ENCODE measurements at places on chromosomes 7 and 10.

DNA sequence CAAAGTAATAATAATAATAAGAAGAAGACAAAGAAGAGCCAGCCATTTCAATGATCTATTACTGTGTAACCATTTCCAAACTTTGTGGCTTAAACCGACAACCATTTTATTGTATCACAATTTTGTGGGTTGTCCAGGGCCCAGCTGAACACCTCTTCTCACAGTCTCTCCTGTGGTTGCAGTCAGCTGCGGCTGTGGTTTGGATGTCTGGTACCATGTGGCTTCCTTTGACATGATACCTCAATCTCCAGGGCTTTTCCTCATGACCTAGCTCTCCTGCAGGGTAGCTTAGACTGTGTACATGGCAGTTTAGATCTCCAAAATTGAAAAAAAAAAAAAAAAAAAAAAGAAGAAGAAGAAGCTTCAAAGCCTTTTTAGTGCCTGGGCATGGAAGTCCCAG lies 72.6 kb upstream of the NFKB2 start:
- no peak for DNase-seq

- no peak for DNase-seq
These were observed 26.2 kb upstream of the ZNF467 start for GRCh38 chr7:149799397-149800168.

DNA sequence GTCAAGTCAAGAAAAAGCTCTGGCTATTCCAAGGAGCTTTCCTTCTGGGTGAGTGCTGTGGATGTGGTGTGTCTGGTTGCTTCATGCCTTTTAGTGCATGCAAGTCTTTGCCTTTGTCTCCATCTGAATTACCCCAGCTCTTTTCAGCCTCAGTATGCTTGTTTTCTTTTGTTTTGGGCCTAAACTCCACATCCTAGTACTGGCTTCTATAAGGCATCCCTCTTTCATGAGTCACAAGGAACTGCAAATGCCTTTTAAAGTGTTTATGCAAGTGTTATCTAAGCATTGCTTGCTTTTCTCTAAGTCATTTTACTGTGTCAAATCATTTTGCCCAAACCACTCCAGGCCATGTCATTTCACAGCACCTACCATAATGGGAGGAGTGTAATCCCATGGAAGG lies 132.1 kb downstream of the PLCE1 start:
- no peak for DNase-seq

- DNase-seq = no peak
These were observed 448.2 kb upstream of the AUTS2 start for GRCh38 chr7:69149804-69150782.

DNA sequence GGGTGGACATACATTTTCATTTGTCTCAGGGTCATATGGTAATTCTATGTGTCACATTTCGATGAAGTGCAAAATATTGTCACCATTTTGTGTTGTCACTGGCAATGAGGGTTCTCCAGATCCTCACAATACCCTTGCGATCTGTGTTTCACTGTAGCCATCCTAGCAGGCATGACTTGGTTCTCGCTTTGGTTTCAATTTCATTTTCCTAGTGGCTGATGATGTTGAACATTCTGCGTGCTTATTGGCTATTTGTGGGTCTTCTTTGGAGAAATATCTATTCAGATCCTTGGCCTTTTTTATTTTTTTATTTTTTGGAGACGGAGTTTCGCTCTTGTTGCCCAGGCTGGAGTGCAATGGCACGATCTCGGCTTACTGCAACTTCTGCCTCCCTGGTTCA lies 24.8 kb upstream of the MNX1 start:
- DNase-seq = no peak

GRCh38 chr10:128568990-128569945 lies 443.0 kb upstream of the MKI67 start:
- no peak for DNase-seq

DNA sequence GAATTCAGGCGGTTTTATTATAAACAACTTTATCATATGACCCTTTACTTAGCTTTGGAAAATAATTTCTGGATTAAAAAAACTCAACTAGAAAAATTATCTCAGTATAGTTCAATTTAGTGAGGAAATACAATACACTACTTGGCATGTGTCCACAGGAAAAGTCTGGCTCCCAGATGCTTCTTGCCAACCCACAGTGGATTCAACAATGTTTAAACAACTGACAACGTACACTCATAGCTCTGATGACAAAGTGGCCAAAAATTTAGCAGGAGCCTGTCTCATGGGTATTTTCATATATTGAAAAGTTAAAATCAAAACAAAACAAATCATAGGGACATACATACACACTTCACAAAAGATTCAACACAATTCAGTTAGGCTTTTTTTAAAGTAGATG lies 158.8 kb downstream of the SKAP2 start:
- peak; percentile 7 for DNase-seq

GRCh38 chr7:46651561-46652088 lies 730.6 kb upstream of the IGFBP3 start:
- no peak for DNase-seq

- no peak for DNase-seq
These were observed 4.0 kb downstream of the NUDT5 start for GRCh38 chr10:12191715-12192114.

Measured in NCI-H345 (cell line).